ENCODE measurements at places on chromosomes 16 and 17. TPM values are rescaled to one million over a fixed set of nuclear protein-coding genes. Genes with fewer than 3 reads are reported as not detected.
A peak's percentile ranks its signal among the peaks of the same experiment; 100 is the strongest.

Gene PPP1R27
- total RNA-seq = not detected

Gene CRHR1
- not detected for total RNA-seq

Gene TNP2
- not detected for total RNA-seq

Gene RPRML
- total RNA-seq = not detected

Gene CD300H
- not detected for total RNA-seq

DNA sequence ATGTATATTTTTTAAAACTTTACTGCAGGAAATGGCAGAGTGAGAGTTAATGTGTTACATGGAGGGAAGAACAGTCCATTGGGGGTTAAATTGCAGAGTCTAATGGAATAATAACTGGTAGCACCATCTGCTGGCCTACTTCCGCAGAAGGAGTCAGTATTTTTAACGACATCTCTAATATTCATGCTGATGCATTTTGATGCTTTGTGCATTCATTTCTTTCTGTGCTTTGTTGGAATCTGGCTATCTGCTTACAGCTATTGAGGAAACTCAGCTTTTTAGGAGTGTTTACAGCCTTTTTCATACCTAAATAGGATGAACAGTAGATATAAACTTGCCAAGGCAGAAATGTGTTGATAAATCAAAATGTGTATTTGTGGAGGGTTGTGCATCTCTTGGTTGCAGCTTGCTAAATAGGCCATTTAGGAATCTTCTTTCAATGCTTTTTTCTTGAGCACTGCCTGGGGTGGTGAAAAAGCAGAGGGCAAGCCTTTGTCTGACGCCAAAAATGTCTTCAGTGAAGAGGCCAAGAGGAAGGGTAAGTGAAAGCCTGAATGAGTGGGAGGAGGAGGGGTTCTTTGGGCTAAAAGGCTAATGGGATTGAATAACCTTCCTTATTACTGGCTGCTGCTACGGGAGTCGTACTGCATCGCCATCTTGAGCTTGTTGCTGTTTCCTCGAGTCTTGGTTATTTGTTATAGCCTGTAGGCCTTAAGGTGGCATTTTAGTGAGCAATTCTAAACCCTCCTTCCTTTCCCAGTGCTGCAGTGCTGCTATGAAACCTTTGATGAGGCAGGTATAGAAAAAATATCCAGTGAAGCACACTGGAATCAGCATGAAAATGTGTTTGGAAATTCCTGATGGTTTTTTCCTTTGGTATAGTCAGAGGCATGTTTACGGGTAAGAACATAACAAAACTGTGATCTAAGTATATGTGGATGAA lies 153.3 kb downstream of the CHD9 start:
- no peak for DNase-seq

DNA sequence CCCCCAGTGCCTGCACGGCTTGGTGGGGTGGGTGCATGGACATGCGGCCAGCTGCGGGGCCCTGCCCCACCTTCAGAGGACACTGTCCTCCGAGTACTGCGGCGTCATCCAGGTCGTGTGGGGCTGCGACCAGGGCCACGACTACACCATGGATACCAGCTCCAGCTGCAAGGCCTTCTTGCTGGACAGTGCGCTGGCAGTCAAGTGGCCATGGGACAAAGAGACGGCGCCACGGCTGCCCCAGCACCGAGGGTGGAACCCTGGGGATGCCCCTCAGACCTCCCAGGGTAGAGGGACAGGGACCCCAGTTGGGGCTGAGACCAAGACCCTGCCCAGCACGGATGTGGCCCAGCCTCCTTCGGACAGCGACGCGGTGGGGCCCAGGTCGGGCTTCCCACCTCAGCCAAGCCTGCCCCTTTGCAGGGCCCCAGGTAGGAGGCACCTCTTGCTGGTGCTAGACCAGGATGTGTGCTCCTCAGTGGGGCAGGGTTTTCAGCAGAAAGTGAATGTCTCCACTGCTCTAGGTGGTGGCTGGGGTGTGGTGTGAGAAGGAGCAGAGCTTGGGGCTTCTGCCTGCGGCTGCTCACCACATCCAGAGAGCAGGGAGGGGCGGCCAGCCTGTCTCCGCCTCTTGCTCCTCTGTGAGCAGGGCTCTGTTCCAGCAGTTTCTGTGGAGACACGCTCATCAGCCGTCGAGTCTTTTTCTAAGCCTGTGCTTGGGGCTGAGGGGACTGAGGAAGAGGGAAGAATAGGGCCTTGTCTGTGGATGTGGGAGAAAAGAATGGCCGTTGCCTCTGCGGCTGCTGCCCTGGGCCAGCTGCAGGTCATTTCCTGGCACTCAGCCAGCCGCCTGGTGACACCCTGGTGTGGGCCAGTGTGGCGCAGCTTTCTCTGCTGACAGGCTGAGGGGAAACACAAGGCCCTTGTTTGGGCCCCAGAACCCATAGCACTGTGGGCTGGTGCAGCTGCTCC lies 2.2 kb downstream of the ZNF276 start:
- no peak for DNase-seq

GRCh38 chr17:83008526-83008925 lies 70.9 kb upstream of the METRNL start:
- DNase-seq = peak; percentile 21

- DNase-seq = no peak
Measured at GRCh38 chr17:73749337-73749823, 105.1 kb upstream of the SDK2 start.

GRCh38 chr17:64500487-64500859 lies 3.6 kb upstream of the POLG2 start:
- DNase-seq = no peak

DNA sequence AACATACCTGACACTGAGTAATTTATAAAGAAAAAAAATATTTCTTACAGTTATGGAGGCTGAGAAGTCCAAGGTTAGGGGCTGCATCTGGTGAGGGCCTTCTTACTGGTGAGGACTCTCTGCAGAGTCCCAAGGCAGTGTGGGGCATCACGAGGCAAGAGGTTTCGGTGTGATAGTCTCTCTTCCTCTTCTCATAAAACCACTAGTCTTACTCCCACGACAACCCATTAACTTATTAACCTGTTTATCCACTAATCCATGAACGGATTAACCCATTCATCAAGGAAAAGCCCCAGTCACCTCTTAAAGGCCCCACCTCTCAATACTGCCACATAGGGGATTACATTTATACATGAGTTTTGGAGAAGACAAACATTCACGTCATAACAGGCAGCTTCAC lies 20.1 kb downstream of the CIITA start:
- DNase-seq = no peak

DNA sequence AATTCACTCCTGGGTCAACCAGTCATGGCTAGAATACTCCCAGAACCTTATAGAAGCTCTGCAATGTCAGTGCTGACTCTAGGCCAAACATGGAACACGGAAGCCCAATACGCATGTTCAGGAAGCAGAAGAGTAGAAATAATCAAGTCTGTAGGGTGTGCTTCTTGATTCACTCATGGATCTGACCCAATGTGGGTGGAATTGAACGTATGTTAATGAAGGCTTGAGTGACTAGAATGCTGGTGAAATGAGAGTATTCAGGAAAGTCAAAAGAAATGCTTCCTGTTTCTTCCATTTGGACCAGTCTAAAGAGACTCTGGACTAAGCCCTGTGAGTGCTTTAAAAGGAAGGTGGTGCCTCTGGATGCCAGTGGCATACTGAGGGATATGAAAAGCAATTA lies 395.0 kb downstream of the CDH13 start:
- DNase-seq = no peak

- DNase-seq = no peak
Measured at GRCh38 chr16:57801098-57801808, 1.0 kb downstream of the KIFC3 start.

All from right atrium auricular region (tissue), 2 donors.